Hematopoietic multipotent progenitor cell treated with erythropoietin and hydrocortisone succinate and interleukin-3 and kit ligand, for 15 days (in vitro differentiated cells): ENCODE measurements at places on chromosomes 4 and X.

DNA sequence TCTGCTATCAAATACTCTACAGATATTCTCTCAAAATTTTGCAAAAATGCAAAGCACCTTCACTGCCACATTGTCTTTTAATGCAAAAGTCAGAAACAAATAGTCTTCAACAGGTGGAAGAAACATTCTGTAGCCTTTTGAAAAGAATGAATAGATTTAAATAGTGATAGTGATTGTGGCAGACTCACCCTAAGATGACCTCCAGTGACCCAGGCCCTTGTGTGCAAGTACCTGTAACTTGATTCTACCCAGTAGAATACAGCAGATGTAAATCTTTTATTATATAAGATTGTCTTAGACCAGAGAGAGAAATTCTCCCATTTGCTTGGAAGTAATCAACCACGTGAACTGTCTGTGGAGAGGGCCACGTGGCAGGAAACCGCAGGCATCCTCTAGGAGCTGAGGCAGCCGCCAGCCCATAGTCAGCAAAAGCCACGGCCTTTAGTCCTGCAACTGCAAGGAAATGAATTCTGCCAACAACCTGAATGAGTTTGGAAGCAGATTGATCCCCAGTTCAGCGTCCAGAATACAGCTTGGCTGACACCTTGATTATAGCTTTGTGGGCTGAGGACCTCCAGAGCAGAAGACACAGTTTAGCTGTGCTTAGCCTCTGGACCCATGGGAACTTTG, 272.5 kb downstream of the ARHGAP10 start:
- DNase-seq: no peak

GRCh38 chrX:34859191-34859590, 83.4 kb upstream of the FAM47B start:
- DNase-seq: no peak

- no peak for DNase-seq
Observed at GRCh38 chr4:43835869-43836268, 612.7 kb downstream of the KCTD8 start.

DNA sequence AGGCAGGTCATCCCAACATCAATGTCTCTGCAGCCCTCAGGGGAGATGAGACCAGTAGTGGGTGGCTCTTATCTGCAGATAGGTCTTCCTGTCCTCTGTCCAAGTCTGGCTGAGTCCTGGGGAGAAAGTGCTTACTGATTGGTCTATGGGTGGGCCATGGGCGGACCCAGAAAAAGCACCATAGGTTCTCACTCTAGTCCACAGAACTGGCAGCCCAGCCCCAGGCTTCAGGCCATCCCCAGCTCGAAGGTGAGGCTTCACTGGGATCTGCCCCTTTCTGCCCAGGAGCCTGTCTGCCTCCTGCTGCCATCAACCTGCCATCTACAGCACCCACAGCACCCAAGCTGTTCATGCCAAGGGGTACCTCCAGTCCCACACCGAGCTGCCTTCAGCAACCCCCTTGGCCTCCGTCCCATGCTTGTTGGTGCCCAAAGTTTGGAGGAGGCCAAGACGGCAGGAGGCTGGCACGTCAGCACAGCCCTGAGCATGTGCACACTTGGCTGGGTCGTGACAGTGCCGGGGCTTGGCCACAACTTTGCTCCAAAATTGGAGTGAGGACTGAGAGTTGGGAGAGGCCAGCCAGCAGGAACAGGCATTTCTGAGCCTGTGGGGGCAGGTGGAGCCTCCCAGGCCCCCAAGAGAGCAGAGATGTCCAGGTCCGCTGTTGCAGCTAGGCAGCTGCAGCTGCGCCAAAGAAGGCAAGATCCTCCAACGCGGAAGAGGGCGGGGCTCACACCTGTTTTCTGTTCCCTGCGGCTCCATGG, 99.6 kb downstream of the IQCM start:
- no peak for DNase-seq

- no peak for DNase-seq
Observed at GRCh38 chr4:67234296-67234695, 311.0 kb downstream of the CENPC start.

DNA sequence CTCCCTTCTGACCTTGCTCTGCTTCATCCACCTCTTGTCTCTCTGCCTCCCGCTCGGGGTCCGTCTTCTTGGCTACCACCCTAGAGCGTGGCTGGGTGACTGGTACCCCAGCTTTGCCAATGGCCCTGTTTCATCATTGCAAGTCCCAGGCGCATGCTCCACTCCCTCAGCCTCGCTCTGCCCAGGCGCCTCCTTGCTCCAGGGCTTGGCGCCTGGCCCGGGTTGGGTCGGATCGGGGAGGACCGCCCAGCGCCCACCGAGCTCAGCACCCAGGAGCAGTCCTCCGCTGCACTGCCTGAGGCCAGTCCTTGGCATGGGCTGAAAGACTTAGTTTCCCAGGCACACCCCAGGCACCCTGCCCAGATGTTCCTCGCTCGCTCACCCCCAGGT, 577 bp downstream of the BGN start:
- DNase-seq: no peak

DNA sequence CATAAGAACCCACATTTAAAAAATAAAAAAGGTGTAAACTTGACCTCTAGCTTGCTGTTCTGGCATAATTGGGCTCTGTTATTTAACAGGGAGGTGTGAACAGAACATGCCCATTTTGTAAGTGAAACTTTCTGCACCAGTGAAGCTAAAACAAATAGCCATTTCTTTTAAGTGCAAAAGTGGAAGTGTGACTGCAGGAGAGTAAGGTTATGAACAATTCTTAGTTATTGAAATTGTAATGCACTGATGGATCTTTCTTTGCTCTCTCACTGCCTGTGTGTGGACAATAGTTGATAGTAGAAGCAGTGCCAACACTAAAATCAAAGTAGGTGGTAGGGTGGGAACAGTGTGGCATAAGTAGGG, 12.6 kb downstream of the P2RY10 start:
- DNase-seq: no peak

GRCh38 chr4:90057091-90057490, 70.1 kb upstream of the CCSER1 start:
- DNase-seq: no peak

GRCh38 chr4:53586121-53586816, 5.0 kb downstream of the LNX1 start:
- DNase-seq: no peak

GRCh38 chr4:38625508-38625907, 38.5 kb upstream of the KLF3 start:
- DNase-seq: no peak

- no peak for DNase-seq
Observed at GRCh38 chr4:174910271-174910670, 7.9 kb upstream of the ADAM29 start.

GRCh38 chrX:146054311-146054710, 236.7 kb downstream of the SLITRK2 start:
- no peak for DNase-seq
